Effector memory CD8-positive, alpha-beta T cell (primary cell): ENCODE measurements at places on chromosomes 5 and 9.

DNA sequence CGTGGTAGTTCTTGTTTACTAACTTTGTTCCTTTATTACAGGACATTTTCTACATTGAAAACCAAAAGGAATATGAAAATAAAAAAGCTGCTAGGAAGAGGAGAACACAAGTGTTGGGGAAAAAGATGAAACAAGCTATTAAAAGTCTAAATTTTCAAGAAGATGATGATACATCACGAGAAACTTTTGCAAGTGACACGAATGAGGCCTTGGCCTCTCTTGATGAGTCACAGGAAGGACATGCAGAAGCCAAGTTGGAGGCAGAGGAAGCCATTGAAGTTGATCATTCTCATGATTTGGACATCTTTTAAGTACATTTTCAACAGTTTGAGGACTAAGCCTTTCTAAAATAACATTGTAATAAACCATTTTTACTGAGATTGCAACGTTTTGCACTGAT lies 23.8 kb downstream of the PHAX start:
- DNase-seq = no peak

GRCh38 chr5:122981846-122982245 lies 54.7 kb downstream of the PPIC start:
- DNase-seq = no peak

GRCh38 chr5:127563136-127563535 lies 45.7 kb downstream of the PRRC1 start:
- no peak for DNase-seq

- no peak for DNase-seq
Observed at GRCh38 chr5:153659039-153659736, 168.7 kb downstream of the GRIA1 start.

DNA sequence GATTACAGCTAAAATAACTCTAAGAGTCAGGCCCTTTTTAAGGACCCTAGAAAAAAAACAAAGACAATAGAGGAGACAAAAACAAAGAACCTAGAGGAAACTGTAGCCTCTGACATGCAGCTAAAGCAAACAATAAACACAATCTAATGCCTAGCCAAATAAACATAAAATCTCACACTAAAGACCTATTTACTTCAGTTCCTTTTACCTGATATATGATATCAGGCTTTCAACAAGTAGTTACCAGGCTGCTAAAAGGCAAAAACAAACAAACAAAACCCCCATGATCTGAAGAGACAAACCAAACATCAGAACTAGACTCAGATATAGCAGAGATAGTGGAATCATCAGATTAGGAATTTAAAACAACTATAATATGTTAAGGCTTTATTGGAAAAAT lies 226.5 kb upstream of the POU5F2 start:
- no peak for DNase-seq

DNA sequence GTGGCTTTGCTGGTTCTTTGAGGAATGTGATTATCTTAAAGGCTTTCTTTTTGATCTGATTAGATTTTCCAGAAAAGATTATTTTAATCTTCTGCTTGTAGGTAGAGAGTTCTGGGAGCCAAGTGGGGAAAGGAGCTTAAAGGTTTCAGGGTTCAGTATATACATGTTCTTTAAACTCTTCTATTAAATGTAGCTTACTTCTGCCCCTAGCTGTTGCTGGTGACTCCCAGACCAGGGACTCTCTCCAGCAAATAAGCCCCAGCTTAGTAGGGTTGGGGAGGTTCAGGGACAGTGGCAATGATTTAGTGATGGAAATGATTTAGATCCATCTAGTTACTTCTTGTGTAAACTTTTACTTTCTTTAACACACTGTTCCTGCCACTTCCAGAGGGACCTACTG lies 72.2 kb downstream of the SLC12A2 start:
- no peak for DNase-seq
